ENCODE measurements at places on chromosomes 6 and 20.

DNA sequence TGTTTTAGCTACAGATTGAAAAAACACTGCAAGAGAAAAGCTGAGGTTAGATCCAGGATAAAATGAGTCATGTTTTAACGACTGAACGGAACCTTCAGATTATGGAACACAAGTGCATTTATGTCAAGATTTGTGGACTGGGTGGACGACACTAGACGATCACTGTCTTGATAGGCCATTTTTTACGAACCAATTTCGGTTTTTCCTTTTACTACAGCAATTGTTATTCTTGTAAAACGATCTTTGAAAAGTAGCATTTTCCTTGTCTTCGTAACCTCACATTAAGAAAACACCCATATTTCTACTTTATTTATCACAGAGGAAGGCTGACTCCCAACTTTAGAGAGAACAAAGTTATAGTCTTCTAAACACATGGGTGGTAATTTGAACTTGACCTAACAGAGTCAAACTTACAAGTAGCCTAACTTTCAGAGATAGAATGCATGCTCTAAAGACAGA lies 294.2 kb upstream of the TCF21 start:
- no peak for DNase-seq

DNA sequence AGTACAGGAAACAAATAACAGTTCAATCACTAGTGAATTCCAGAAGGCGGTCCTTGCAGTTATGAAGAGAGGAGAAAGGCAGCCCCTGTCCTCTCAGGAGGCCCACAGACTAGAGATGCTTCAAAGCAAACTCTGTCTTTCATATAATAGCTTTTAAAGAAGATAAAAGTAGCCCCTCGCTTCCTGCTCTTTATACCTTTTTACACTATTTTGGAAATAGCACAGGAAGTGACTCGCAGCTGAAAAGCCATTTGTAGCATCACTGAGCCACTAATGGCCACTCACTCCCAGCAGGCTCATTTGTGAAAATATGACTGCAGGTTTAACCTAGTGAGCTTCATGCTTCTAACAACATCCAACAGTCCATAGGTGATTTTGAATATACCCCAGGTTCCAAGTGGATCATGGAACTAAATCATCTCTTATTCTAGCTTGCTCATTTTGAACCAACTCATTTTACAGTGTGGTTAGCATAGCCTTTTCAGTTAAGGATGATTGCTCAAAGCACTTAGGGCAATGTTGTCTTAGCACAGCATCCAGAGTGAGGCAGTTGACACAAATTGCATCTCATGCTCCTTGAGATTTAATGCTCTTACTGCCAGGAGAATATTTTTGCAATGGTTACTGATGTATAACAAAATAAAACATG lies 136.0 kb upstream of the NRSN1 start:
- no peak for DNase-seq

- peak; percentile 19 for DNase-seq
Observed at GRCh38 chr20:23165964-23166363, 79.8 kb upstream of the CD93 start.

DNA sequence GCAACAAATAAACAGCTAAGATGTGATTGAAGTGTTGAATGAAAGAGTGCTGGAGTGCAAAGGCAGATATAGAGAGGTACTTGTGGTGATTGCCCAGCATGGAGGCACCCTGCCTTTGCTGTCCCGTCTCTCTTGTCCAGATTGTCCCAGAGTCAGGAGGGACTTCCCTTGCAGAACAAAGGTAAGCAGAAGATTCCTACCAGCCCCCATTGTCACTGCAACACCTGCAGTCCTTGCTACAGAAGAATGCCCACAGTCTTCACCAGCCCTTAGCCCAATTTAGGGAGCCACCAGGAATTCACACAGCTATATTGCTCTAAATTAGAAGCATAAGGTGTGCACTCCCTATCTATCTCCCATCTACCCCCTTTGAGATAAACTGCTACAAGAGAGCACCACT lies 491.8 kb downstream of the KIF16B start:
- no peak for DNase-seq

- DNase-seq = no peak
Observed at GRCh38 chr6:376827-377640, 14.5 kb upstream of the IRF4 start.

GRCh38 chr6:83952830-83953229 lies 80.7 kb upstream of the MRAP2 start:
- DNase-seq = no peak

- no peak for DNase-seq
Observed at GRCh38 chr20:53635221-53635620, 41.6 kb upstream of the ZNF217 start.

DNA sequence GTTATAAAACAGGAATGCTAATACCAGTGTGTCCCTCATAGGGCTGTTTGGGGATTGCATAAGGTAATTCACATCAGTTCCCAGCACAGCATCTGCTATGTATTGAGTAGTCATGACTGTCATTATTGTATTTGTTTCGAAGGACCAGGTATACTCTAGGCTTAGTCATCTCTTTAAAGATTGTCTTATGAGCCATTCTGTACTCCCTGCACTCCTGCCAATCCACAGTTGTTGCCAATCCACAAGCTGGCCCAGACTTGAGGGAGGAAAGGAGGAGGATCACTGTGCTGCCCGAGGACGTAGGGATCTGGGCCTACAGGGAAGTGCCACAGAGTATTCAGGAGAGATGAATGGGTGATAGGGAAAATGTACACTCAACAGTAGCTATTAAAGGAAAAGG lies 113.0 kb upstream of the TIAM2 start:
- no peak for DNase-seq

GRCh38 chr6:155026022-155026705 lies 31.0 kb downstream of the TIAM2 start:
- DNase-seq = peak; percentile 68

DNA sequence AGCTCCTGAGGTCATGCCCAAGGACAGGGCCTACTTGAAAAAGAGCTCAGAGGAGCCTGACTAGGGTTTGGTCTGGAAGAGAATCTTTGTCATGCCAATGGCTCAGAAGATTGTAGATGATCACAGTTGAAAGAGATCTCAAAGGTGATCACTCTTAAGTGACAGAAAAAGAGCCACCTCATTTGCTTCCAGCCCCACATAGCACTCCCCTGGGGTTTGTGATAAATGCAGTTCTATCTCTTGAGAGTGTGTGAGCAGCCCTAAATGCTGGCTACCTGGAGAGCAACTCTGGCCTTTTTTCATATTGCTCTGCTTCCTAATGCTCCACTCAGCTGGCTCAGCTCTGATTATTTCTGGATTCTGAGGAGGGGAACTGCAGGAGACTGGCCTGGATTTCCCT lies 39.3 kb downstream of the KLHL32 start:
- no peak for DNase-seq

GRCh38 chr6:85419046-85419759 lies 30.7 kb upstream of the NT5E start:
- DNase-seq = no peak

DNA sequence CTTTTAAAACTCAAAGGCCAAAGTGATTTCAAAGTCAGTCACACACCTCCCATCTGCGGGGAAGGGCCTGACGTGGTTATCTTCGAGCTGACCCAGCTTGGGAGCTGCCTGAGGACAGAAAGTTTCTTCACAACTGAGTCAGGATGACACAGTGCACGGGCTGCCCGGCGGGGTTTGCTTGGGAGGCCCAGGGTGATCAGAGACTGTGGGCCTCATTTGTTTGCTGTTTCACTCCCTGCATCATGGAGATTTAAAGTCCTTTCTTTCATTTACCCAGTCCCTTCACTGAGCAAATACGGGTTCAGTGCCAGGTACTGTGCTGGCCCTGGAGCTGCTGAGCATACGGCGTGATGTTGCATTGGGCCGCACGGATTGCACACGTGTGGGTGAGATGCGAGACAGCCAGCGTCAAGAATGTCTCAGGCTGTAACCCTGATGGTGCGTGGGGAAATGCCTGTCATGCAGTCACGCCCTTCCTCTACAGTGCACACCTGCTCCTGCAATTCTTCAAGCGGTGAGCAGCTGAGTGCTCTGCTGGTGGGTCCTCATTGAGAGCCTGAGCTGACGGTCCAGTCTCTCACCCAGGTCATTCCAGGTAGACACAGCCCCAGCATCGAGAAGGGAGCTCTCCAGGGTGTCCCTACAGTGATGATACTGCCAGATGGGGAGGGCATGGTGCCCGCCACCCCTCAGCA lies 82.7 kb upstream of the PMEPA1 start:
- no peak for DNase-seq

DNA sequence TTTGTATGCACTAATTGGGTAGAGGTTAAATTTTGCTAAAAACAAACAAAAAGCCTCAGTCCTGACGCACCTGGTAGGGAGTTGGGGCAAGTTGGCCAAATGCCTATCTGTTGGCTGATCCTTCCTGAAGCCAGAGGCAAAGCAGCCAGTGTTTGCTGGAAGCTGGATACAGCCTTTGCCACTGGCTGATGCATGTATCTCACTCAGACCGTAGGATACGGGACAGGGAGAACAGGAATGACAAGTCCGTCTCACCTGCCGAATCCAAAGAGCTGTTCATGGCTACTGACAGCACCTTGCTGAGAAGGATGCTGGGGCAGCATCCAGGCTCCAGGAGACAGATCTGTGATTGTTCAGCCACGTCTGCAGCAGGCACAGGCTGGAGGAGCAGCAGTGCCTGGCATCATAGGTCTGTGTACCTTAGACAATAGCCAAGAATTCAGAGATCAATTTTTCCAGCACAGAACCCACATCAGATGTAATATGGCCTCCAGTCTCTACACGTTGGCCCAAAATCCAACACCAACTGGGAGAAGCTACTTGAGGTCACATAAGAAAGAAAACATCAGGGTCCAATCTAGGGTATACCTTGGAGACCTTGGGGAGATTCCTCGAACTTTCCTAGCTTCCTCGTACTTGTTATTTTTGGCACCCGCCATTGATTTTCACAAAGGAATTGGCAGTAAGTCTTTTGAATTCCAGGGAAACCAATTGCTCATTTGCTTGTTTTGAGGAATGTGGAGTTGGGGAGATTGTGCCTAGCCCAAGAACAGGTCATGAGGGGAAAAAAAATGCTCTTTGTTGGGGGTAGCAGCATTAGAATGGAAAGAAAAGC lies 108.5 kb upstream of the ARMC2 start:
- no peak for DNase-seq
